Hepatocyte (in vitro differentiated cells): ENCODE measurements at places on chromosomes 11 and 22.

DNA sequence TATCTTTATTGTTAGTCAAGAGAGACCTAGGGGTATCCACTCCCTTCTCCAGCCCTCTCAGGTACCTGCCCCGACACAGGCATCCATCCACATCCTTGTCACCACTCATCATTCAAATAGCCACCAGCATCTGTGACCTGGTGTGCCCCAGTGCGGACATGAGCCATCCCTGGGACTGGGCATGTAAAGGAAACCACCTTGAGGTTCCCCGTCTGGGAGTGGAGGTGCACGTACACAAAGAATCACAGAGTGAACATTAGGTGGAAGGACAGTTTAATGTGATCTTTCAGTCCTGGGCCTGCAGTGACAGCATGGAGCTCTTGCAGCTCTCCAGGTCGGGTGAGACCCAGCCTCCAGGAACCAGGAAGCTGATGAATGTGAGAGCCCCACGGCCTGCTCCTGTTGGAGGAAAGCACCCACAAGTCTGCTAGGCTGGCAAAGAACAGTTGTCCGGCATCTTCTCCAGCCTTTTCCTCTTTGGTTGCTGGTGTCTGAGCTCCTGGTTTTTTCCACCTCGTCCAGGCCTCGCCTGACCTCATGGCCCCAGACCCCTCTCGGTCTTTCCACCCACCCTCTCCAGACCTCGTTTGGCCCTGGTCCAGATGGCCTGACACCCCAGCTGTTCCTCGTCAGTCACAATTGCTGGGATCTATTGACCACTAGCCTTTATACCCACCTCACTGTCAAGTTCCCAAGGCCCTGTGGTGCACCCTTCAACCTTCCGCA is 16.5 kb downstream of the PSMD13 start:
- DNase-seq: no peak

- peak; percentile 24 for DNase-seq
These were observed 13.3 kb downstream of the LPXN start for GRCh38 chr11:58562375-58562800.

DNA sequence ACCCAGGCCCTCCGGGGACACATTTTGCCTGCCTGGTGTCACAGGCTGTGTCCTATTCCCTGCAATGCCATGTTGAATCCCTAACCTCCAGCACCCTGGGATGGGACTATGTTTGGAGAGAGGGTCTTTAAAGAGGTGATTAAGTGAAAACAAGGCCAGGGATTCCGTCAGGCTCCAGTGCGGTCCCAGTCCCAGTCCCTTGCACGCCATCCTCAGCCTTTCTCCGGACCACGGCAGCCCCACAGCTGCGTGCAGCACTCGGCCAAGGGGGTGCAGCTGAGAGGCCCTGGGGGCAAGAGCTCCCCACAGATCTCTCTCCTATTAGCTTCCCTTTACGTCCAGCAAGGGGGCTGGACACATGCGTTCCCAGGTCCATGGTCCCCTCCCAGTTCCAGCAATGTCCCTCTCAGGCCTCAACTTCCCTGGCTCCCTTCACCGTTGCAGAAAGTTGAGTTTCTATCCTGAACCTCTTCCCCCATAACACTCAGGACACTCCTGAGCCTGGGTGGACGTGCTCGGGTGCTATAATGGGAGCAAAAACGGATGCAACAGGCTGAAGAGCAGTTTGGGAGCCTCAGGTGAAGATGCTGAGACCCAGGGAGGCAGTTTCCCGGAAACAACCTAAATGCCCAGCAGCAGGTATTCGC is 1422.7 kb downstream of the BRD1 start:
- no peak for DNase-seq

- DNase-seq: no peak
These were observed 56.3 kb upstream of the SOX6 start for GRCh38 chr11:16412525-16413172.

- no peak for DNase-seq
These were observed 129.2 kb downstream of the CTTN start for GRCh38 chr11:70527429-70528045.

DNA sequence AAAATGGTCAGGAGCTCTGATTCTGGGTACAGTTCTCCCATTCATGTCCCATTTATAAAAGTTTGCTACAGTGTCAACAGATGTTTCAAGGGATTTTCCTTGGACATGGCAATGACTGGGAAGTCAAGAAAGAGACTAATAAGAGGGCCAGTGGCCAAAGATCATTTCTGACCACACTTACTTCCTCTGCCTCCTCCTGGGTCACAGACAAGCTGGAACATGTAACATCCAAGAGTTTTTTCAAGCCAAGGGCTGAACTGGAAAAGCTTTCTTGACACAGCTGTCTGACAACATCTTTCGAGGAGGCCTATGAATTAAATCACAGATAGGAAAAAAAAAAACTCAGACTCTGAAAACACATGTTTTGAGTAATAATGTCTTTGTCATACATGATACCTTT is 8.7 kb downstream of the COMMD9 start:
- DNase-seq: no peak

DNA sequence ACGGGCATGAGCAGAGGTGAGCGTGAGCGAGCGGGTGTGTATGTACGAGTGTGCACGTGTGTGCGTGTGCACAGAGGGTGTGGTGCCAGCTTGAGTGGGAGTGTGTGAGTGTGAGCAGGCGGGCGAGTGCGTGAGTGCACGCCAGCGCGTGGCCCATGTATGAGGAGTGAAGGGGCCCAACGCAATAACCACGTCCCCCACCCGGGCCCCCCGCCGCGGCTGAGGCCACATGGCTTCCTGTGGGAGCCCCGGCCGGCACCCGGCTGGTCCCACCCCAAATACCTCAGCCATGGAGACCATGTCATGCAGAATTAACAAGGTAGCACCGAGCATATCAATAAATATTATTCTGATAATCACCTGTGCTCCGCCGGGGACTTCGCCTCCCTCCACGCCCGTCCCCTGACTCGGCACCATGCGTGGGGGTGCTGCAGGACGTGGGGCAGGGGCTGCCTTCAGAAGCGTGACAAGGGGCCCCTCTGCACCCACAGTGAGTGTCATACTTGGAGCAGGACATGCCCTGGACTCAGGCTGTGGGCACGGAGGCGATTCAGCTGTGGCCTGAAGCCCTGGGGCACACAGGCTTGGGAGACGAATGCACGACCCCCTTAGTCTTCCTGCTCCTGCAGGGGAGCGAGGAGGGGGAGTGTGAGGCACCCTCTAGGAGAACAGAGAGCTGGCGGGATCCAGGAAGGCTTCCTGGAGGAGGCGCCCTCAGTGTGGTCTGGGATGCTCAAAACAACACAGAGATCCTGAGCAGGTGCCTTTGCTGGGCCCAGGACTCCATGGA is 5.6 kb upstream of the TRABD start:
- DNase-seq: no peak

DNA sequence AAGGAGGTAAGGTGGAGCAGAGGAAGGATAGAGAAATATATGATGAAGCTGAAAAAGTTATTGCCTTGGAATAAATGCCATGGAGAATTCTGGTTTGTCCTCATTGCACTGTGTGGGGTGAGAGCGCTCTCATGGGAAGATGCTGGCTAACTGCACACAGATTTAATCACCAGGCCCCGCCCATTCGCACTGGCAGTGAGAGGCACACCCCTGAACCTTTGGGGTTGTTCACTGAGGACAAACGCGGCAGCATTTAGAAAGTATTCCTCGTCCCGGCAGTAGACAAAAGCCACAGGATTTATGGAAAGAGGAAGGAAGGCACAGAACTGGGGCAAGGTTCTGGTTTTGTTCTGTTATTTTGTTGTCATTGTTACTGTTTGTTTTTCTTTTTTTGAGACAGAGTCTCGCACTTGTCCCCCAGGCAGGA is 70.2 kb downstream of the MED15 start:
- no peak for DNase-seq

DNA sequence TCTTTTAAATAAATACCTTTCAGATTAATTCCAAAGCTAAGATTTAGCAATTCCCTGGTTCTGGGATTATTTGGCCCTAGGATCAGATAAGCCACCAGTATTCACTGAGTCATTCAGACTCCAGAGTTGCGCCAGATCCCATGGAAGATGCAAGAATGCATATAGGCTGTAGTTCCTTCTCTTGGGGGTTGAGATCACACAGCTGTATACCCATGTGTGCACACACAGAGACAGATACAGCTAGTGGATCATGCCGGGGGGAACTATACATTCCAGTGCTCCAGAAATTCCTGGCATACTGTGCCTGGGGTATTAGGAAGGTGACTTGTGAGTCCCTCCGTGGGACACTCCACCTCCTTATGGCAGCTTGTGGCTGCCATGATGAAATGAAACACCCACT is 75.4 kb downstream of the ZBTB16 start:
- DNase-seq: peak; percentile 57

DNA sequence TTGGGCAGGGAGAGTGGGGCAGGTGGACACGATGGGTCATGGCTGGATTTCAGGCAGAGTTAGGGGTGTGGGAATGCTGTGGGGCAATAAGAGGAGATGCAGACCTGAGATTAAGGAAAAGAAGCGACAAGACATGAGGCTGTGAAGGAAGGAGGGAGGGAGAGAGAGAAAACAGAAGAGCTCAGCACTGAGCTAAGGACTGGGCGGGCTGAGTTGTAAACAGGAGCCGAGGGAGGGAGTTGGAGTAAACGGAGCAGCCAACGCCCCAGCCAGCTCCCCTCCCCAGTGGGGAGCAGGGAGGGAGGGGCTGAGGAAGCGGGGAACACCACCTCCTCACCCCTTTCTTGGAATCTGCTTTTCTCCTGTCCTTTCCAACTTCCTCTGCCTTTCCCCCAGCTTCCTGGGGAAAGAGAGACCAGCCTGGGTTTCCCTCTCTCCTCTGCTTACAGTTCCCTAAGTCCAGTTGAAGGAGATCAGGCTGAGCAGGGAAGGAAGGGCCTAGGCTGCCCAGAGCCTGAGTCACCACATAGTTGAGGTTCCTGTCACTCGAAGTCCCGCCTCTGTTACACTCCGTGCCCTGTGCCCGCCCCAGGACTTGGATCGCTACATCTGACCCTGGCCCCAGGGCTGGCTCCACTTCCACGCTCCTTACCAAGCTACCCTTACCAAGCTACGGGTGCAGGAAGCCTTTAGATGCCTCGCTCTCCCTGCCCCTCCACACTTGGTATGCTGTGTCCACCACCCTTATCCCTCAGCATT is 6.7 kb upstream of the AHNAK start:
- peak; percentile 93 for DNase-seq
